ENCODE measurements at places on chromosomes 7 and 10.

DNA sequence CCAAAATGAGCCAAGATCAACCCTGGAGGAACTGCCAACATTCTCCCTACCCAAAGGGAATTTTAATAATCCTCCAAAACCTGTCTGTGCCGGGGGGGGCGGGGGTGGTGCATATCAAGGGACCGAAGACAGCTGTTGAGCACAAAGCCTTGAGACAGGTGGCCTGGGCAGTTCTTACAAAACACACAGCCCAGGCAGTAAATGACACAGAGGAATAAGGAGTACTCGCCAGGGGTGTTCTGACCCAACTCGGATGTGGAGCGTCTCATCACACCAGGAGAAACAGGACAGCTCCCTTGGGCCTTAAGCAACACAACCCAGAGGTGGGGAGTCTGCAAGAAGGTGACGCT lies 35.6 kb downstream of the PLAC9 start:
- DNase-seq, result no peak

- no peak for DNase-seq
Observed at GRCh38 chr7:128879461-128879938, 16.8 kb downstream of the ATP6V1F start.

DNA sequence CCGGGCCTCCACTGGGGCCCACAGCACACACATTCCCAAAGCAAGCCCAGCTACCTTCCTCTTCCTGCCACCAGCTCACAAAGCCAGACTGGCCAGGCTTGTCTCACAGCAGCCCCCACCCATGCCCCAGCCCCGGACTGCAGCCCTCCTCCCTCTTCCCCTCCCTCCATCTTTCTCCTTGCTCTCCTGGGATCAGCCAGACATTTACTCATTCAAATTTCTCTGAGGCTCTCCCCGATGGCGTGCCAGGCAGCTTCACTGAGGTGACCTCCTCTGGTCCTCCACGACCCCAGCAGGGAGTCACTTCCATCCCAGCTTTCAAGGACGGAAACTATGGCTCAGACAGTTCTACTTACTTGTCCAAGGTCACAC lies 187.5 kb downstream of the GRID1 start:
- no peak for DNase-seq

DNA sequence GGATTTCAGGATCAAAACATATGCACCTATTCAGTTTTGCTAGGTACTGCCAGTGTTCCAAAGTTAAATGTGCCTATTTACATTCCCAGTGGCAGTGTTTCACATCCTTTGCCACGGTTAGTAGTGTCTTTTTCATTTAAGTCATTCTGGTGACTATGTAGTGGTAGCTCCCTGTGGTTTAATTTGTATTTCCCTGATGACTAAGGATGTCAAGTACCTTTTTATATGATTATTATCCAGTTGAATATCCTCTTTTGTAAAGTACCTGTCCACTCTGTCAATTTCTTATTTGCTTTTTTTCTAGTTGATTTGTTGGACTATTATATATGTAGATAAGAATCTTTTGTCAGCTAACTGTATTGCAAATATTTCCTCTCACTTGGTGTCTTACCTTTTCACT lies 45.1 kb downstream of the TMEM60 start:
- no peak for DNase-seq

DNA sequence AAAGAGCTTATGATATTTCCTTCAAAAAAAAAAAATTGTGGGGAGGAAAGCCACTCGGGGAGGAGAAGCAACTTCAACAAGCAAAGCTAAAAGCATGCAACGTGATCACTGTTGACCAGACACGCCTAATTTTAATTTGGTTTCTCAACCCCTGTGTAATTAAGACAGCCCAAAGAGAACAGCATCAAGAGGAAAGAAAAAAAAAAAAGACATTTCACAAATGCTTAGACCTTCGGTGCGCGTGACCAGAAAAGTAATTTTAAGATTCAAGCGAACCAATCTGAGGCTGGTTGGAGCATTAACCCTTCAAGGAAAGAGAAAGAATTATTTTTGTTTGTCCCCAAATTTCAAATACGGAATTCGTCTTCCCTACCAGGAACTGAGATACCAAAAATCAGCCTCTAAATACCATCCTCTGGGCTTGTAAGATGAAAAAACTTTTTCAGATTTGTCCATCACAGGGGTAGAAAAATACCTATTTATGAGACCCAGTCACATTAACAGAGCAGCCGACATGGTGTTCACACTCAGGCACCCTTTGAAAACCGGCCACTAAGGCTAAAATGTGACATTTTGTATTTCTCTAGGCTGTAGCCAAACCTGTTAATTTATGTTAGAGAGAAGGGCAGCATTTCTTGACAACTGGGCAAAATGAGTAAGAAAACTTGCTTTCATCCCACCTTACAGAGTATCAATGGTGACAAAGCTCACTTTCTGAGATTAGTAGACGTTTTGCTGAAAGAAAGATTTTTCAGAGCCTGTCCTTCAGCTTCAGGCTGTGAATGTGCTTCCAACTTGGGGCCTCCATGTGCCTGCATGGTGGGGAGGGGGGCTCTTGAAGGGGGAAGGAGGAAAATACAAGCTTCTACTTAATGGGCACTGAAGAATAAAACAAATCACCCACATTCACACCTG lies 179.9 kb upstream of the KLF14 start:
- DNase-seq, result no peak

DNA sequence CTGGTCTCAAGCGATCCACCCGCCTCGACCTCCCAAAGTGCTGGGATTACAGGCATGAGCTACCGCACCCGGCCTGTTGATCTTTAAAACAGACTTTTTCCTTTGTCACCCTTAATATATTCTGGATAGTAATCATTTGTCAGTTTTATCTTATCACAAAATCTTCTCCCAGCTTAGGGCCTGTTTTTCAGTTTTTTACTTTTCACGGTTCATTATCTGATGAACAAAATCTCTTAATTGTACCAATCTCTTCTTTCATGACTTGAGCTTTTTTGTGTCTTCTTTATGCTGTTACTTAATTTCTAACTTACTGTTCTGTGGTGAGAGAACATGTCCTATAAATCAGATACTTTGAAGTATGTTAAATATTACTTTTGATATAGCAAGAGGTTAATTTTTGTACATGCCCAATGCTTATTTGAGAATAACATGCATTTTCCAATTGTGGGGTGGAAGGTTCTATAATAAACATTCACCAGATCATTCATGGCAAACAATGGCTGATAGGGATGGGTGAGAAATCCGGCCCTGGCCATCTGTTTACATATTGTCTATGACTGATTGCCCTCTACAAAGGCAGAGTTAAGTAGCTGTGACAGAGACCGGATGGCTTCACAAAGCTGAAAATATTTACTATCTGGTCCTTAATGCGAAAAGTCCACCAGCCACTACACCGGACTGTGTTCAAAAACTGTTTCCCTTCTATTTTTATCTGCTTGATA lies 5.3 kb downstream of the PAPOLB start:
- no peak for DNase-seq

GRCh38 chr10:76906256-76906655 lies 731.4 kb downstream of the KCNMA1 start:
- DNase-seq, result no peak

DNA sequence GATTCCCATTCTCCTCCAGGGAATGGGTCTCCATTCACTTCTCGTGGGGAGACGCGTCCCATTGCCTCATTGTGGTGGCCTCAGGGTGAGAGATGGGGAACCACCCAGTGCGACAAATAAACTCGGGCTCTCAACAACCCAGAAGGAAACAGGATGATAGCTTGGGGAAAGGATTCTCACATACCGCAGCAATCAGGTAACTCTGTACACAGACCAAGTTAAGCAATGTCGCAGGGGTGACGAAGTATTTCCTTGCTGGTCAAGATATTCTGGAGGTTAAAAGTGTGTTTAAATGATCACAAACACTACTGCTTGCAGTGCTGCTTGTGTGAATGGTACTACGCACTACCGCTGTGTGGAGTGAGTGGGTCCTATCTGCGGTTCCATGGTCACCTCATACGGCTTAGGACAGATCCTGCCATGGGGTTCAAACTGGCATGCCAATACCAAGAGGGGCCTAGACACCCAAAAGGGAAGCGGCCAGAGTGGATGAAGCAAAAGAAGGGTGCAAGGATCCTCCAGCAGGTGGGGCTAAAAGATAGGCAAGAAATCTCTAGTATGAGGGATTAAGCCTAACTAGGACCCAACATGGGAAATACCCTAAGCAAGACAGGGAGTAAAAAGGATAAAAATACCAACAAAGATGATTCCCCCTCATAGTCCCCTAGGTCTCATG lies 143.8 kb upstream of the TMEM106B start:
- DNase-seq, result peak; percentile 72

DNA sequence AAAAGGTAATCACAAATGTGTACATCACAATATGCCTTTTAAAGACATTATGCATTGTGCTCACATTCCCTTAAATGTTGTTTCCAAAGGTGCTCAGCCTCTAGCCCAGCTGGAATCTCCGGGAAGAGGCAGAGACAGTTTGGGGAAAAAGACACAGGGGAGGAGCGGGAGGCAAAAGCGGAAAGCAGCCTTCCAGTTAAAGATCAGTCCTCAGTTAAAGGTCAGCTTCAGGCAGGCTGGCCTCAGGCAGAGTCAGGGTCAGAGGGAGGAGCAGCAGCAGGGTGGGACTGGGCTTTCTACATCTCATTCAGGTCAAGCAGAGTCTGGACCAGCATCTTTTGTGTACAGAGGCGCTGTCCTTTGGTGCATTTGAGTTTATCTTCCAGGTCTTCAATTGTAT lies 18.6 kb downstream of the ST7 start:
- no peak for DNase-seq

DNA sequence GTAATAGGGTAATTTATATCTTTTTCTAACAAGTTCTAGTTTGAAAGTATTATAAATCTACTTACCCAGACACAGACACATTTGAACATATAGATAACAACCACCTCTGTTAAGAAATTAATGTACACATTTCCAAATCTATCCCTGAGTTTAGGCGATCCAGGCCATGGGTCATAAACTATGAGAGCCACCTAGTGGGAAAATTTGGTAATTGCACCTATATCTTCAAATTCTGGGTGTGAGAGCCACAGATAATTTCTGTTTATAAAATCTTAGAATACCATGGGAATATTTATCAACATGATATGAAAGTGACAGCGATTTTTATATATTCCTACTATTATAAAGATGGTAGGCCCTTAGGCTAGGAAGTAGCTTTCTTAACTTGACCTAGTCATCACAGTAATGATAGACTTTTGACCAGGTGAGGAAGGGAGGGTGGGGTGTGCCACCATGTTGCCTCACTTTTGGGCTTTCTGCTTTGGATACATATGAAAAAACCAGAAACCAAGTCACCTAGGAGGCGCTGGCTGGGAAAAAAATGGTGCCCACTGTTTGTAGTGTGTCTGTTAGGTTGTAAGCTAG lies 8.0 kb upstream of the EPHA1 start:
- no peak for DNase-seq

GRCh38 chr7:155842496-155843265 lies 30.4 kb upstream of the SHH start:
- DNase-seq, result no peak

DNA sequence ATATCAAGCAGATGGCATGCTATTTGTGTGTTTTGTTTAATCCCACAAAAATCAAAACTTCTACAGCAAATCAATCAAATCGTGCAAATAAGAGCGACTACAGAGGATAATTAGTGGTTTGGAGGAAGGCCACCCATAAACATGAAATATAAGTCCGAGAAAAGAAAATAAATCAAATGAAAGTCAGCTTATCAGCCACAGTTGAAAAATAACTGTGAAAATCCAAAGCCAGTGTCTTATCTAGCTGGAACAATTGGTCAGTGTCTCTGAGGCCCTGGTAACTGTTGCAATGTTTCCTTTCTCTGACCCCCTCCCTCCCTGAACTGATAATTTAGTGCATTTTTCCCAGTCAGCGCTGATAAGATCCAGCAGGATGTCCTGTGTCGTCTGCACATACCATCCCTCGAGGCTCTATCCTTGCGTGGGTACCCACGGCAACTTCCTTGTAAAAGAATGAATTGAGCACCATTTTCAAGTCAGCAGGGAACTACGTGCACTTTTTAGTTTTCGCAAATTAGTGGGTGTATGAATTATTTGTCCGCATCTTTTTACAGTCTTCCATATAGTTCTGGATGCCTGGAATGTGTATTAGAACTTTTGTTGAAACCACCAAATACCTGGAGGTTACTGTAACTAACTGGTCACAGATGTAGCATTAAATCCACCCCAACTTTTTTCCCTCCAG lies 10.8 kb upstream of the JCAD start:
- no peak for DNase-seq
